ELR (cell line): ENCODE measurements at places on chromosomes 16 and 17.

DNA sequence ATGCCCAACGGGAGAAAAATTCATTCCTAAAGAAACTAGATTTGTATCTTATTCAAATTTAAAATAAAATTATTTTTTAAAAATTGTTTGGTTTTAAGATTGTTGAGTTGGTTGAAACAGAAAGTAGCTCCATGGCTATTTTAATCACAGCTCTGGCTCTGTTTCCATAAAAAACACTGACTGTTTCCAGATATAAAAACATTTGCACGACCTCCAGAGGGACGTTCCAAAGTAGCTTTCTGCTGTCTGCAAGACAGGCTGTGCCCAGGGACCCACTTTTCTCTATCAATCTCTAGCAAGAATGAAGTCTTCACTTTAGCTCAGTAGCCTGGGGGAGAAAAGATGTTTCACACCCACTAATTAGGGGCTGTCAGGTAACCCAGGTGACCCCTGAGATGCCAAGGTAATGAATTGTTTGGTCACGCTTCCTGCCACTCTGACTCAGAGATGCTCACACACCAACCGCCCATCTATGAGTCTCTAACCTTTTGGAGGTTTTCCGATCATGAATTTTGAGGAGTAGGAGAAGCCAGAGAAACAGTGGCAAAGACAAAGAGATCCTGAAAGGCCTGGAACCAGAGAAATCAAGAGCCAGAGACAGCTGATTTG, 220.1 kb upstream of the SOX9 start:
- DNase-seq: peak; percentile 96

DNA sequence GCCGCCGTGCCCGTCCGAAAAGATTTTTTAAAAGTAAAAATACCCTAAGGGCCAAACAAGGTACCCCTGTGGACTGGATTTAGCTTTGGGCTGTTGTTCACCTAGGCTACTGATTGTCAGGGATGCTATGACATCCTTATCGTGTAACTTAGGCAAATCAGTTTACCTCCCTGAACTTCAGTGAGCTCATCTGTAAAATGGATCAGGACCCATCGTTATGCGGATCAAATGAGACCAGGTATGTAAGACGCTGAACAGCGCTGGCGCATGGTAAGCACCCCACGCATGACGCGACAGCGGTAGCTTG, 658 bp upstream of the ZNF771 start:
- DNase-seq: no peak

GRCh38 chr17:2815781-2816185, 19.5 kb downstream of the RAP1GAP2 start:
- DNase-seq: no peak

- no peak for DNase-seq
These were observed 19.1 kb downstream of the VPS35L start for GRCh38 chr16:19574615-19575014.

- no peak for DNase-seq
These were observed 1352.2 kb downstream of the CDH8 start for GRCh38 chr16:60684002-60684401.

DNA sequence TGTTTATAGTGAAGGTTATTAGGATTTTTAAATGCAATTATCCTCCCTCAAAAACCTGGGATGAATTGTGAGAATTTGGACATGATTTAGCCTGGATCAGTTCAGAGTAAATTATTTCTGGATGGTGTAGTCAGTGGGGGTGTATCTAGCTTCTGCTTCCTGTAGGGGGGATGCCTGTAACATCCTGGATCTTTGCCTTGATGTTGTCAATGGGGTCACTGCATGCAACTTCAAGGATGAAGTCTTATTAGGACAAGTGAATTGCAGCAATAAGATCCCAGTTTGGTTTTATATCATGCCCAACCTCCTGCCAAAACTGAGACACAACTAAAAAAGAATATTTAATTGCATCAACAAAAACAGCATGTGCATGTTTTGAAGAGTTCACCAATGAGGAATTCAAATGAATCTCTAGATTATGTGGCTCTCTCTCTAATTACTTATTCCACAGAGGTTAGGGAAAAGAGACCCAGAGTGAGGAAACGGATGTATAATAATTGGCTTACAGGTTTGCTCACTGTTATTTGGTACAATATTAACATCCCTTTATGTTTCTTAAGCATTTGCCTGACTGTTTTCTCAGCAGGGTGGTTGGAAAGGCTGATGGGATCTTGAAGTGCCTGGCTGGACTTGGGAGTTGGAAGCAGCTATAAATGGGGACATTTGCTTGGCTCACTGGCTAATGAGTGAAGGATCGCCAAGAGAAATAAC, 159.8 kb downstream of the HS3ST3B1 start:
- DNase-seq: no peak

- DNase-seq: no peak
These were observed 9.5 kb downstream of the ZNF385C start for GRCh38 chr17:42088736-42089135.

- DNase-seq: peak; percentile 78
These were observed 27.1 kb upstream of the SNN start for GRCh38 chr16:11640987-11641817.

GRCh38 chr17:46044286-46044928, 45.4 kb downstream of the STH start:
- peak; percentile 93 for DNase-seq

GRCh38 chr17:45088741-45089140, 27.6 kb downstream of the NMT1 start:
- DNase-seq: no peak

GRCh38 chr16:85847681-85848601, 48.4 kb downstream of the COX4I1 start:
- DNase-seq: no peak

DNA sequence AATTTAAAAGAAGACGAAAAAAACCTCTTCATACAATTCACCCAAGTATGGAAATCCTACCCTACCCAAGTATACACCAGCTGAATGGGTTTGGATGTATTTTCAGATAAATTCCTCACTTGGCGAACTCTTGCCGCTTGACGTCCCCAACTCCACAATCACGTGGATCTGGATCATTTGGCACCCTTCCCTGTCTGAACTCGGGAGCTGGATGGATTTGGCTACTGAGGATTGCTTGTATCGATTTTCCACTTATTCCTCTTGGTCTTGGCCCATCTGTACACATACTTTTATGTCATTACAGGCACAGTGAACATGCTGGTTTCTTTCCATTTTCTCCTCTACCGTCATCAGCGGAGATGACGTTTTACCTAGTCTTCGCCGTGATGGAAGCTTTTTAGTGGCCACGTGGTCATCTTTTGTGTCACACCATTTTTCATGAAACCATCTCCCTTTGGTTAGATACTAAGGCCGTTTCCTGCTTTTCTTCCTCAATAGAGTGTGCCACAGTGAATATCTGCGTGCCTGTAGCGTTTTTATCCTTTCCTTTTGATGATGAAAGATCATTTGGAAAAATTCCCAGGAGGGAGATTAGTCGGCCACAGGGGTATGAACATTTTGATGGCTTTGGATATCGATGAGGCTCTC, 47.1 kb downstream of the CMIP start:
- peak; percentile 54 for DNase-seq

GRCh38 chr16:67154578-67155294, 3.9 kb upstream of the B3GNT9 start:
- no peak for DNase-seq

- no peak for DNase-seq
These were observed at the start of gene UNC13D for GRCh38 chr17:75843577-75844529. UNC13D (minus strand) TSS chr17:75844404; CDS start chr17:75844337, 67 bp downstream.

GRCh38 chr16:22306788-22307187, 9.6 kb downstream of the POLR3E start:
- no peak for DNase-seq

DNA sequence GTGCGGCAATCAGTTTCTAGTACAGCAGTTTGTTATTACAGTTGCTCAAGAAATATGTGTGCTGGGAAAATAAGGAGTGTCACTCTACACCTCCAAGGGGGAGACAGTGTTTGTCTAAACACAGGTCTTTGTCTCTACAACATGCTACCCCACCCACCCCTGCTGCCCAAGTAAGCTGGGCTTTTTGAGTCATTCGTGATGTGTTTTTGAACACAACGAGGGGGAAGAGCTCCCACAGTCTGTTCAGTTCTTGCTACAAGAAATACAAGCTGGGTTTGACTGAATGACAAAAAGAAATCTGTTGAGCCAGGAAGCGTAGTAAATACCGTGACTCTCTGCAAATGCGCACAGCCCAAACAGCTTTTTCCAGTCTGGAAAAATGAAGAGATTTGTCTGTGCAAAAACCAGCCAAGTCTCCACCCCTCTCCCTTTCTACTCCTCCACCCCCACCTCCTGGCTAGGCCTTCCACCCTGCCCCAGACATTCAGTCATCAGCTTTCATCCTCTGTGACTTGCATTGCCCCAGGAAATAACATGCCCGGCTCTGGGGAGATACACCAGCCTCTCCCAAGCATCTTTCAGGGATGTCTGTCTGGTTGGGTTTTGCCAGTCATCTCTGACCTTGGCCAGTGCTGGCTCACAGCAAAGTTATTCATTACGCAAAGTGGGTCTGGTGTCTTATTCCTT, 25.7 kb downstream of the CHD9 start:
- peak; percentile 88 for DNase-seq

- DNase-seq: peak; percentile 70
These were observed 889 bp upstream of the ZNF423 start for GRCh38 chr16:49856672-49857330.

DNA sequence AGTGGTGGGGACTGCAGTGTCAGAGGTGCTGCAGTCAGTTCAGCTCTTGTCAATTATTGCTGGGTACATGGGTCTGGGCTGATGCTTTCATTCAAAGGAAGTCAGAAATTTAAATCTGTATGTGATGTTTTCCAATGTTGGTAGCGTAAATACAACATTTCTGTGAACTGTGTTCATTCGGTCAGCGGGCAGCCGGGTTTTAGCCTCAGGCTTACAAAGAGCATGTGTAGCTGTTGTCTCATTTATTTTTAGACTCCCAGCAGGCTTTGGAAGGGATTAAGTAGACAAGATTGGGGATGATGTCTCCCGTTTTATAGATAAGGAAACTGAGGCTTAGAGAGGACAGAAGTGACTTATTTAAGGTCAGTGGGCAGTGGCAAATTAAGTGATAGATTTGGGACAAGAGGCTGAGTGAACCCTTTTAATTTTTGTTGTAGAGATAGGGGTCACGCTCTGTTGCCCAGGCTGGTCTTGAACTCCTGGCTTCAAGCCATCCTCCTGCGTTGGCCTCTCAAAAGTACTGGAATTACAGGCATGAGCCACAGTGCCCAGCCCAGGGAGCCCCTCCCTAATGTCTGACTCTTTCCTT, 8.1 kb downstream of the AQP8 start:
- DNase-seq: no peak

GRCh38 chr17:51097708-51098446, 22.8 kb downstream of the SPAG9 start:
- DNase-seq: no peak

DNA sequence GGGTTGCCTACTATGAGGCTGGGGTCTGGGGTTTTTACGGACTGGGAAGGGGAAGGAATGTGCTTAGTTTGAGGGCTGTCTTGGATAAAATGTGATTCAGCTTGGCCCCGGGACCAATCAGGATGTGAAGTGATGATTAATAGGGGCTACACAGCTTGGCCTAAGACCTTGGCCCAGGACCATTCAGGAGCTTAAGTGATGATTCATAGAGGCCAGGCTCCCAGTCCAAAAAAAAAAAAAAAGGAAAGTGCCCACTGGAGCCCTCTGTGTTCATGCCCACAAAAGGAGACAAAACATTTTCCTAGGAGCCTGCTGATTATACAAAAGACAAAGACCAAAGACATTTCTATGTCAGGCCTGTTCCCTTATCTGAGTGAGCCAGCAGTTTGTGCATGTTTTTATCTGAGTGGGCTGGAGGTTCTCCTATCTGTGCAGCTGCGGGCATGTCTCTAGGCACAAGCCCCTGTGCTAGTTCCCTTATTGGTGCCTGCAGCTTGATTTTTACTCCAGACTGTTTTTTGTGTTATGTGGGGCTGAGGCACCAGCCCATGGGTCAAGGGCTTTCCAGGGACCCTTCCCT, 898.2 kb upstream of the GOT2 start:
- peak; percentile 95 for DNase-seq

- no peak for DNase-seq
These were observed 22.1 kb downstream of the CDK5R1 start for GRCh38 chr17:32508926-32509325.

GRCh38 chr16:66379571-66379941, 13.1 kb downstream of the CDH5 start:
- DNase-seq: no peak

DNA sequence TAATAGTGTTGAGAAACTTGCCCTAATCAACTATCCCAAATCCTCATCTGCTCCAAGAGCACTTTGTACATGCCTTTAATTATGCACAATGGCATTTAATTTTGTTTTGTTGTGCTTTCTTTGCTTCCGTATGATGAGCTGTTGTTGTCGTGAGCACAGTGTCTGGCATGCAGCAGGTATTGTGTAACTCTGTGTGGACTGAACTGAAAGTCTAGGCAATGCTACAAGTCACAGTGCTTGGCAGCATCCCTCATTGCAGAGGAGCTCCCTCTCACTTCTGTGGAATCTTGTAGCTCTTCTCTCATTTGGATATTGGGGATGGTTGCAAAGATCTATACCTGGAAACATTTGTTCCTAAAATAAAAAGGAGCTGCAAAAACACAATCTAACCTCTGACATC, 502.2 kb upstream of the CA10 start:
- no peak for DNase-seq

- DNase-seq: no peak
These were observed 990 bp downstream of the VWA3A start for GRCh38 chr16:22093331-22093730.

DNA sequence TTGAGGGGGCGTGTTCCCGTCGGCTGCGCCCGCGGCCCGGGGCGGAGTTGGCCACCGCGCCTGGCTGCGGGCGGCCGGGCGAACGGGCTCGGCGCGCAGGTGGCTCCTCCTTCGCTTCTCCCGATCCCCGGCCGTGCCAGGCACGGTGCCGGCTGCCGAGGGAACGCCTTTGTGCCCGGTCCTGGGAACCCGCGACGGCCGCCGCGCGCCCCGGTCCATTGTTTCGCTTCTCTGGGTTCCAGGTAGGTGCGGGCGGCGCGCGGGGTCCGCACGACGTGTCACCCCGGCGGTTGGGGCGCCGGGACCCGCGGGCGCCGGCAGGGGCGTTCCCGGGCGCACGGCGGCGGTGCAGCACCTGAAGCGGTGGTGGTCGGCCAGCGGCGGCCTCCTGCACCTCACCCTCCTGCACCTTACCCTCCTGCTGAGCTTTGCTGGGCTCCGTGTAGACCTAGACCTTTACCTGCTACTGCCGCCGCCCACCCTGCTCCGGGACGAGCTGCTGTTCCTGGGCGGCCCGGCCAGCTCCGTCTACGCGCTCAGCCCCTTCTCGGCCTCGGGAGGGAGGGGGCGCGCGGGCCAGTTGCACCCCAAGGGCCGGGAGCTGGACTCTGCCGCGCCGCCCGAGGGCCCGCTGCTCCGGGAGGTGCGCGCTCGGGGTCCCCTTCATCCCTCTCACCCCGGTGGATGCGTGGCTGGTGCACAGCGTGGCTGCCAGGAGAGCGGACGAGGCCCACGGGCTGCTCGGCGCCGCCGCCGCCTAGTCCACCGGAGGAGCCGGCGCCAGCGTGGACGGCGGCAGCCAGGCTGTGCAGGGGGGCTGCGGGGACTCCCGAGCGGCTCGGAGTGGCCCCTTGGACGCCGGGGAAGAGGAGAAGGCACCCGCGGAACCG, 99.9 kb downstream of the EFCAB13 start:
- DNase-seq: peak; percentile 11
